Smooth muscle cell of trachea (primary cell): ENCODE measurements at places on chromosomes 1 and 21. TPM values are rescaled to one million over a fixed set of nuclear protein-coding genes. Genes with fewer than 3 reads are reported as not detected.

The PRDM16 gene
- 1.5 and 4.8 TPM in 2 replicates for total RNA-seq

The C8A gene
- total RNA-seq, result under 0.01 TPM in 1 of 2 replicates, not detected in the other

The GPR153 gene
- total RNA-seq, result 6.4 and 26.5 TPM in 2 replicates

The SELENOF gene
- total RNA-seq, result 199 and 251 TPM in 2 replicates

The FOXO6 gene
- not detected in 2 replicates for total RNA-seq

The INAVA gene
- total RNA-seq, result not detected in 2 replicates

The MAN1C1 gene
- 4.7 and 12.1 TPM in 2 replicates for total RNA-seq

The TMEM201 gene
- 3.2 and 5.1 TPM in 2 replicates for total RNA-seq

The TMCC2 gene
- 5.2 and 6.1 TPM in 2 replicates for total RNA-seq

The SCYL3 gene
- 12.8 and 13.6 TPM in 2 replicates for total RNA-seq

The UTS2 gene
- not detected in 2 replicates for total RNA-seq

The RPTN gene
- not detected in 2 replicates for total RNA-seq

The OR6K3 gene
- total RNA-seq, result under 0.01 TPM in 1 of 2 replicates, not detected in the other

The GIPC2 gene
- 0.33 and 0.73 TPM in 2 replicates for total RNA-seq

The SLAMF8 gene
- not detected in 2 replicates for total RNA-seq

The PLPP3 gene
- 265 and 554 TPM in 2 replicates for total RNA-seq

The GBP7 gene
- not detected in 2 replicates for total RNA-seq

The CD1E gene
- total RNA-seq, result not detected in 2 replicates

The ADCY10 gene
- total RNA-seq, result under 0.01 and 0.15 TPM in 2 replicates

The CFH gene
- 128 and 162 TPM in 2 replicates for total RNA-seq

The LZIC gene
- 26.6 and 42.0 TPM in 2 replicates for total RNA-seq

The SGIP1 gene
- 26.5 and 34.6 TPM in 2 replicates for total RNA-seq

The NPL gene
- 1.3 and 2.8 TPM in 2 replicates for total RNA-seq

The GUCA2B gene
- total RNA-seq, result not detected in 2 replicates

The TMEM54 gene
- total RNA-seq, result 36.7 and 59.0 TPM in 2 replicates

The LMX1A gene
- not detected in 2 replicates for total RNA-seq

The GJB4 gene
- not detected in 2 replicates for total RNA-seq

The SH2D5 gene
- 4.2 and 6.3 TPM in 2 replicates for total RNA-seq

The NTNG1 gene
- total RNA-seq, result 5.0 and 11.6 TPM in 2 replicates

The HPDL gene
- 0.50 and 0.73 TPM in 2 replicates for total RNA-seq

The TMEM51 gene
- 7.1 and 8.3 TPM in 2 replicates for total RNA-seq

The PLEKHG5 gene
- total RNA-seq, result 4.4 and 10.3 TPM in 2 replicates
